ENCODE measurements at places on chromosomes 7 and 10.

- DNase-seq = no peak
Observed at GRCh38 chr7:113730309-113730955, 188.4 kb downstream of the PPP1R3A start.

GRCh38 chr10:48648172-48648942, 36.3 kb upstream of the WDFY4 start:
- DNase-seq = no peak

GRCh38 chr10:17144032-17144431, 14.4 kb upstream of the CUBN start:
- DNase-seq = no peak

GRCh38 chr7:154650275-154650674, 352.6 kb downstream of the PAXIP1 start:
- DNase-seq = no peak

GRCh38 chr10:14617852-14618251, 156.8 kb downstream of the FAM107B start:
- DNase-seq = no peak

GRCh38 chr7:143434660-143435059, 8.6 kb upstream of the TAS2R60 start:
- no peak for DNase-seq

GRCh38 chr10:68365611-68366010, 32.9 kb upstream of the PBLD start:
- DNase-seq = no peak

- DNase-seq = no peak
Observed at GRCh38 chr7:832167-832967, at the start of gene SUN1. TSS of gene SUN1 (plus strand) at chr7:832476. CDS start at chr7:832525, 49 bp downstream.
